ENCODE measurements at places on chromosomes 5 and 9. TPM values are rescaled to one million over a fixed set of nuclear protein-coding genes. Genes with fewer than 3 reads are reported as not detected.

Gene GLRA1
- total RNA-seq: not detected

Gene TMEM252
- not detected for total RNA-seq

Gene IGFBPL1
- not detected for total RNA-seq

Gene CYLC2
- not detected for total RNA-seq

Gene CRHBP
- 0.69 TPM for total RNA-seq

Gene PCDHGA4
- total RNA-seq: 6.8 TPM

Gene CAPSL
- not detected for total RNA-seq

Data from cardiac ventricle fibroblast (primary cell).